Activated naive CD8-positive, alpha-beta T cell treated with anti-CD3 and anti-CD28 coated beads, Interleukin-2, amount 50 U/mL, for 24 hours (primary cell): ENCODE measurements at places on chromosomes 4 and X.

DNA sequence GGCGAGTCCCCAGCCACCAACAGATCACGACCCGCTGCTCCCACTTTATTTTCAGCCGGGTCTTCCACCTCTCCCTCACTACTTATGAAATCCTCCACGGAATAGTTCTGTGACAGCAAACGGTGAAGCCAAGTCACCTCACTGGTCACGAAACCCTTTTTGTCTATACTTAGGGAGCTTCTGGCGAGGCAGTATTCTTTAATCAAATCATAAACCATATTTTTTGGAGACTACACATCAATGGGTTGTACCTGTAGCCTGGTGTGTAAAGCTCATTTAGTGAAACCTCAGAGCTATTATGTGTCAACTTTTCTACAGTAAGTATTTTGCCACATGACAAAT is 809 bp upstream of the H2AZ1 start:
- no peak for DNase-seq

- DNase-seq, result no peak
Observed at GRCh38 chrX:72201836-72202536, 20.4 kb downstream of the PIN4 start.

GRCh38 chr4:48898733-48899431 is 7.7 kb downstream of the OCIAD2 start:
- no peak for DNase-seq

DNA sequence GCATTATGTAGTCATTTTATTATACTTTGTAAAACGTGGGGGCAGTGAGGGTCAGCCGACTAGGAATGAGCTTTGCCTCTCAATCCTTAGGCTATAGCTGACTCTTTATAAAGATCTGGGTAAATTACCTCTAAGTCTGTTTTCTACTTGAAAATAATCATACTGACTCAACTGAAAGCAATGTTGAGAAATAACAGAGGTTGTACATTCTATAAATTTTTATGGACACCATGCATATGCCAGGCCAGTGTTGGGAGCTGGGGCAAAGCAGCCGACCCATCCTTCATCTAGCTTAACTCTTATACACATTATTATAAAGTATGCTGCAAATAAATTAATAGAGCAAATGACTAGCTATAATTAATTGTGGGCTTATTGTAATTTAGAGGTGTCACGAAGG is 2.2 kb upstream of the DCUN1D4 start:
- no peak for DNase-seq

GRCh38 chr4:100169491-100170485 is 20.5 kb downstream of the DDIT4L start:
- no peak for DNase-seq

GRCh38 chr4:152747444-152747843 is 32.1 kb downstream of the TIGD4 start:
- DNase-seq, result no peak

GRCh38 chr4:105659190-105659589 is 49.3 kb downstream of the INTS12 start:
- no peak for DNase-seq

GRCh38 chr4:26424153-26424552 is 66.1 kb downstream of the CCKAR start:
- no peak for DNase-seq

- no peak for DNase-seq
Observed at GRCh38 chrX:54551801-54552200, 21.8 kb downstream of the GNL3L start.

GRCh38 chrX:153063315-153063714 is 7.0 kb downstream of the PNMA3 start:
- no peak for DNase-seq

DNA sequence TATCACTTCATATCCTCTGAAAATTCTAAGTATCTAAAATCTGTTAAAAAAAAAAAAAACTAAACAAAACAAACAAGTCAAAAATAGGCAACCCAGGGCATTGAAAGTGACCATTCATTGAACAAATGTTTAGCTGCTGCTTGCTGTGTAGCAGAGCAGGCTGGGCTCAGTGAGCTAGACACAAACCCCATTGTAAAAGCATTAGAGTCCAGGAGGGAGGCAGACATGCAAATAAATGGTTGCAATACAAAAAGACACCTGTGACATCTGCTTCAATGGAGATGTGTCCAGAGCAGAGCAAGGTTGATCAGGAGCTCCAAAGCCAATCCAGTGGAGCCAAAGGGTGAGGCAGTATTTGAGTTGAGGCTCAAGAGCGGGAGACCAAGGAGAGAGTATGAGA is 267.3 kb upstream of the GATB start:
- no peak for DNase-seq

- no peak for DNase-seq
Observed at GRCh38 chr4:157057218-157057617, 18.7 kb upstream of the GLRB start.

- no peak for DNase-seq
Observed at GRCh38 chr4:138216272-138216867, 25.8 kb downstream of the SLC7A11 start.

DNA sequence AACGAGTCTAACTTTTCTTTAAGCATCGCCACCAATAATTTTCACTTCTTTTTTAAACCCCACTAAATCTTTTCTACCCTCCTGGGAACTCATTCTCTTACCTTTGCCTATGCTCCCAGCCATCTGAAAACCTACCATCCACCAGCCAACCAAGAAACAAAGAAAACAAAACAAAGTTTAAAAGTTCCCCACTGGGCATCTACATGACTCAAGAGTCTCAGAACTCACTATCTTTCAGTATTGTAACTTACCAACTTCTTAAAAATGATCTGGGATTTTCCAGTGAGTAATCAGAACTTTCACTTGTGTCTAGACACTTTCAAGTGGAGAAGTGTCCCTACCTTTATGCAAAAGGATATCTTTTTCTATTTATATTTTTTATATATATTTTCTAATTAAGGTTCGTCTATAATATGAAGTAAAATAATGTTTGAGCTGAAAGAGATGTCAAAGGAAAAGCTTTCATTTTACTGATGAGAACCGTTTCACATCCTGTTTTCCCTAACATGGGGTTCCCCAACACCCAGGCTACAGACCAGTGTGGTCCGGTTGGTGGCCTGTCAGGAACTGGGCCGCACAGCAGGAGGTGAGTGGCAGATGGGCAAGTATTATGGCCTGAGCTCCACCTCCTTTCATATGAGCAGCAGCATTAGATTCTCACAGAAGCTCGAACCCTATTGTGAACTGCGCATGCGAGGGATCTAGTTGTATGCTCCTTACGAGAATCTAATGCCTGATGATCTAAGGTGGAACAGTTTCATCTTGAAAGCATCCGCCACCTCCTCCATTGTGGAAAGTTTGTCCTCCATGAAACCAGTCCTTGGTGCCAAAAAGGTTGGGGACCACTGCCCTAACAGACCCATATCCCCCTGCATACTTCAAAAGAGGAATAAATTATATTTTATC is 9.8 kb upstream of the TIGD2 start:
- DNase-seq, result no peak
